ENCODE measurements at places on chromosomes 5 and 9. TPM values are rescaled to one million over a fixed set of nuclear protein-coding genes. Genes with fewer than 3 reads are reported as not detected.

- DNase-seq = no peak
Observed at GRCh38 chr5:161432798-161433197, 113.7 kb downstream of the GABRB2 start.

GRCh38 chr5:156366521-156366920, 39.6 kb downstream of the SGCD start:
- DNase-seq = no peak

DNA sequence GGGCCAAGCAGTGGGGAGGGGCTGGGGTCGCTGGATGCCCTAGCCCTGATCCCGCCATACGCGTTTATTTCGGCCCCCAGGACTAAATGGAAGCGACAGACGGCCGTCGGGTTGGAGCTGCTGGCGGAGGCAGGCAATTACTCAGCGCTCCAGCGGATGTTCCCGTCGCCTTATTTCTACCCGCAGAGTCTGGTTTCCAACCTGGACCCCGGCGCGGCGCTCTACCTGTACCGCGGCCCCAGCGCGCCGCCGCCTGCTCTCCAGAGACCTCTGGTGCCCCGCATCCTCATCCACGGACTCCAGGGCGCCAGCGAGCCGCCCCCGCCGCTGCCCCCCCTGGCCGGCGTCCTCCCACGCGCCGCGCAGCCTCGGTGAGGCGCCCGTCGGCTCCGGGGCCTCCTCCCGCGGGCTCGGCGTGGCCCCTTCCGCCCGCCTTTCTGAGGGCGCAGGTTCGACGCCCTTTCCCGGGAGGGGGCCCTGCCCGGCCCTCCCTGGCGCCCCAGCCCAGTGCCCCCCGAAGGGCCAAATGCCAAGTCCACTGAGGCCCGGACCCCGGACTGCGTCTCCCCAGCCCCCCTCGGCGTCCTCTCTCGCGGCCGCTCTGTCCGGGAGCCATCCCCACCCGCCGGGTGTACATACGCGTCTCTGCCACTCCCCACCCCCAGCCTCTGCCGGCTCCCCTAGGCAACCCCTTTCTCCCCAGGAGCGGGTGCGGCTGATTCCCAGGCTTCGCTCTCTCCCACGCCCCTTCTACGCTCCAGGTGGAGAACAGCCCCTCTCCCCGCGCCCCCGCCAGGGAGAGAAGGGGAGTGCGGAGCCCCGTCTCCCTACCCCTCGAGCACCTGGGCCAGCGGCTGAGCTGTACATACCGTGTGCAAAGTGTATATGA, 7.0 kb downstream of the BARHL1 start:
- DNase-seq = no peak

DNA sequence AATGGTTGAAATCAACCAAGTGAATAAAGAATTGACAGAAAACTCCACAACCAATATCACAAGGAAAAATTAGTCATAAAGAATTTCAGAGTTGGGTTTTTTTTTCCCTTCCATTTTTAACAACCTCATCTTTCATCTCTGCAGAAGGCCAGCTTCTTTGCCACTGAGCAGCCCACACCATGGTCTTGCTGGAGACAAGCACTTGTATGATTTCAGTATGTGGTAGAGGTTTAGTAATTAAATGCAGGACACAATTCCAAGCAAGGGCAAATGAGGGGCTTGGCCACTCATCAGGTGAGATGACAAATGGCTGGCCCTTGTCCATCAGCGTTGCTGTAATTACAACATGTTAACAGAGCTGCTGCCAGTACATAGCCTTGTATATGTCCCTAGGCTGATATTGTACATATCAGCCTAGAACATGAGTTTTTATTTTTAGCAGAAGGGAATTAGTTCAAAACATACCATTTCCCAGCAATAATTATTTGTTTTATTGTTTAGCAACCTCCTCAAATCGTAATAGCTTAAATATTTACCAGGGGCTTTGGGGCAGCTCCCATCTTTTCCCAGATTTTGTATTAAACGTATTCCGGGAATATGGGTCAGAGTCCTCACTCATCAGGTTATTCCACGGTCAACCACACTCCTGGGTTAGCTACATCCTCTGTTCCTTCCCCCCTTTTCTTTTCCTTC, 5.0 kb upstream of the C9 start:
- no peak for DNase-seq

DNAH5 gene
- 0.01 TPM for polyA plus RNA-seq

Measured in ovary (tissue), 10 donors.